ENCODE measurements at places on chromosomes 5 and 9.

- DNase-seq: no peak
Observed at GRCh38 chr9:2657427-2657826, 35.8 kb downstream of the VLDLR start.

- DNase-seq: no peak
Observed at GRCh38 chr5:36250427-36250826, 8.7 kb upstream of the NADK2 start.

GRCh38 chr5:105924366-105924765 lies 1746.4 kb downstream of the EFNA5 start:
- DNase-seq: no peak

DNA sequence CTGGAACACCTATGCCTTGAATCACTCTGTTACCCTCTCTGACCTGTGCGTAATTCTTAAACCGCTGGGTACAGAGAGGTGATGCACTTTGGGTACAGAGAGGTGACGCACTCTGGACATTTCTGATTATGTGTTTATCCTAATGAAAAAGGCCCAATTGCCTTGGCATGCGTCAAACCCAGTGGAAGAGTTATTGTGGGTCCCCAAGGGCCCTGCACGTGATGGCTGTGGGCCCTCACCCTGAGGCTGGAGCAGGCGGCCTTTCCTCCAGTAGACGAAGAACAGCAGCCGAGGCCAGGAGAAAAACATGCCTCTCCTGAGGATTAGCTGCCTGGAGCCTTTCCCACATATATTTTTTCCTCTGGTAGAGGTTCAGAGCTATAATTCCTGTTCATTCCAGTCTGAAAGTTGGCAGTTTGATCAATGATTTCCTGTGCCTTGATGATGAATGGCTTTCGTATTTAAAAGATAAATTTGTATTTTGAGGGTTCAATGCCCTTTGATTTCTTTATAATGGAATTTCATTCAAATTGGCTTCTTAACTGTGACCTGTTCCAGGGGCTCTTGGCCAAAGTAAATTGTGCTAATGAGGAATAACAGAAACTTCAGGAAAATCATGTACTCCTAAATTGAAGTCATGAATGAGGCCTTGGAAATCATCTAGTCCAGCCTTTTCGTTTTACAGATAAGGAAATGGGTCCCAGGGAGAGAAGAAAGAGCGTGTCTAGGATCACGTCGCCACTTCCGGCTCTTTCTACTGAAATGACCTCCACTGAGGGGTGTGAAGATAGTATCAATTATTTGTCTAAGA lies 22.8 kb downstream of the ACER2 start:
- DNase-seq: no peak

GRCh38 chr5:86838083-86838482 lies 220.3 kb downstream of the COX7C start:
- DNase-seq: no peak

Measured in GM18507 (cell line).